GM12864 (cell line): ENCODE measurements at places on chromosomes 6 and 20.
A peak's percentile ranks its signal among the peaks of the same experiment; 100 is the strongest.

- no peak for DNase-seq
Measured at GRCh38 chr6:130513770-130514169, 148.0 kb downstream of the TMEM200A start.

GRCh38 chr6:170134031-170134470 lies 156.8 kb downstream of the DLL1 start:
- no peak for DNase-seq

GRCh38 chr6:158040051-158040803 lies 58.6 kb downstream of the SYNJ2 start:
- peak; percentile 44 for DNase-seq

- no peak for DNase-seq
Measured at GRCh38 chr20:8454137-8454712, 322.2 kb downstream of the PLCB1 start.

- no peak for DNase-seq
Measured at GRCh38 chr20:44153636-44154043, 33.3 kb downstream of the JPH2 start.

DNA sequence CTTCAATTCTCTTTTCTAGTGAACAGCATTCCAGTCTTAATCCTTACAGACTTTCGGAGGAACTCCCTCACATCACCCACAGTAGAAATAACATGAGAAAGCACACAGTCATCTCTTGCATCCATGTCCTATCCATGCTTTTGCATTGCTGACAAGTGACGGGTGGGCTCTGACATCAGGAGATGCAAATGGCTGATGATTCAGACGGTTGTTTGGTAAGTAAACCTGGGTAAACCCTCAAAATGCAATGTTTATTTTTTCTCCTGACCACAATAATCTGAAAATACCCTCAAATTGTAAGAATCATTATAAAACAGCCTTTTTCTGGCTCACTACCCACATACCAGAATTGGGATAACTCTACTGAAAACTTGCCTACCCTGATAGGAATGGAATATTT lies 792.0 kb downstream of the MAFB start:
- no peak for DNase-seq

- no peak for DNase-seq
Measured at GRCh38 chr20:45588800-45589199, 9.7 kb upstream of the WFDC8 start.

GRCh38 chr20:45415822-45416637 lies at the start of gene PIGT:
PIGT (plus strand) TSS chr20:45416141; CDS start chr20:45416157, 16 bp downstream.
- peak; percentile 69 for DNase-seq

- DNase-seq, result no peak
Measured at GRCh38 chr20:4904127-4904860, 97.0 kb downstream of the SLC23A2 start.

- no peak for DNase-seq
Measured at GRCh38 chr20:36175016-36175415, 20.5 kb downstream of the EPB41L1 start.

DNA sequence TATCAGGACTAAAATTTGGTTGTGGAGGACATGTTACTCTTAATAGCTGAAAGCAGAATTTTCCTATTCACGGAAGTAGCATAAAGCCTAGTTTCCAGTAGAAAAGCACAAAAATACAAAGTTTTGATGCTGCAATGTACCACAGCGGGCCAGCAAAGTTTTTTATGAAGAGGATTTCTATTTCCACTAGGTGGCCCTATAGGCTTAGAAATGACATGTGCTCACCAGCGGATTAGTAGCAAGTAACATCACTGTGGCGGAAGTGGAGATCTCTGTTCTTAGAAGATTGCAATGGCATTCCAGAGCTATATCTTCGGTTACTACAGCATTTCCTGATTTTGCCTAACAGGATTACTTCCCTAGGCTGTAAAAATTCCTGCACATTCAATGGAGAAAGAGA lies 1219.0 kb upstream of the EYS start:
- DNase-seq, result no peak

- DNase-seq, result no peak
Measured at GRCh38 chr6:118444796-118445195, 103.3 kb upstream of the PLN start.

DNA sequence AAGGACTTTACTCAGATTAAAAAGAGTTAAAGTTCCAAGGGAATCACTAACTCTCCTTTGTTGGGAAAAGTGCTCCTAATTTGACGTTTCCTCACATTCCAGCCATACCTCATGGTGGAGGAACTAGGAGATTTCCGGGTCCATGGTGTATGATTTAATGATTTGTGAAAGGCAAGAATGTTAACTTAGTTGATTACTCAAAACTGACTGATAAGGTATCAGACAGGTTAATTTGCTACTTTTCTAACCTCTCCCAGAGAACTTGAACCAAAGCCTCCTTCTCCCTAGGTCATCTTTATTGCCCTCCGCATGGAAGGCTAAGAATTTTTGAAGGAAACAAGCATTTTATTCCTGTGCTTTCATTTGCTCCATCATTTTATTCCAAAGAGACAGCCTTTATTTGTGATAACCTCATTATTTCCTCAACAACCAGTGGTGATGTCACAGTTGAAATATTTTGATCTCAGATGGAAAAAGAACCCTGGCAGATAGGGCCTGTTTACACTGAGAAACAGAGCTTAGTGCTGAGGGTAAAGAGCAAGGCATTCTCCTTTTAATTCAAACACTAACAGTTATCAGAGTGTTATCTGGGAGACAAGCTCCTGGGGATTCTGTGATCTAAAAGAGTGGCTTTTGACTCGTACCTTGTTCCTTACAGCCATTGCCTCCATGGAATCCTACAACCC lies 57.4 kb upstream of the BMP2 start:
- DNase-seq, result no peak

DNA sequence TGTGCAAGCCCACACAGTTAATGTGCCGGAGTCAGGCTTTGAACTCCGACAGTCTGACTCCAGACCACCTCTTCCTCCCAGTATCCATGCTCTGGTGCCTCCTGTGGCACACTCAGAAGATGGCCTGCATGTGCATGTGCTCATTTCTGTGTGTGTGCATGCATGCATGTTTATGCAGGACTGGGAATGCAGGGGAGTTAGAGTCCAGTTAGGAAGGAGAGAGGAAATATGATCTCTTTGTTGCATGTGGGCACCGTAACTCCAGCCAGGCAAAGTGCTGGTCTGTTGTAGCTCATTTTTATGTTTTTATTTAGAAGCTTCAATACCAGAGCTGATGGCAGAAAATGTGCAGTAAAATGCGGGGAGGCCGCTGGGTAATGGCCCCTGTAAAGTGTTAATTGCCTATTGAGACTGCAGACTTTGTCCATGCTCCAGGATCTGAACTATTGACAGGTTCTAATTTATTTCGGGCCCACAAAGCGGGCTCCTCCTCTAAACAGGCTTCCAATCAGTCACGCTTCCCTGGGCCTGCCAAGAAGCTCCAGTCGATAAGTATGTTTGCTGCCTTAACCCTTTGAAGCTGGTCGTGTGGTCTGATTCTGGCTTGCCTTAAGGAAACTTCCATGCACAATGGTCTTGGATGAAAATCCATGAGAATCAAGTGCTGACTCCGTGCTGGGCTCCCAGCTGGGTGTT lies 248.3 kb downstream of the DHX35 start:
- no peak for DNase-seq

DNA sequence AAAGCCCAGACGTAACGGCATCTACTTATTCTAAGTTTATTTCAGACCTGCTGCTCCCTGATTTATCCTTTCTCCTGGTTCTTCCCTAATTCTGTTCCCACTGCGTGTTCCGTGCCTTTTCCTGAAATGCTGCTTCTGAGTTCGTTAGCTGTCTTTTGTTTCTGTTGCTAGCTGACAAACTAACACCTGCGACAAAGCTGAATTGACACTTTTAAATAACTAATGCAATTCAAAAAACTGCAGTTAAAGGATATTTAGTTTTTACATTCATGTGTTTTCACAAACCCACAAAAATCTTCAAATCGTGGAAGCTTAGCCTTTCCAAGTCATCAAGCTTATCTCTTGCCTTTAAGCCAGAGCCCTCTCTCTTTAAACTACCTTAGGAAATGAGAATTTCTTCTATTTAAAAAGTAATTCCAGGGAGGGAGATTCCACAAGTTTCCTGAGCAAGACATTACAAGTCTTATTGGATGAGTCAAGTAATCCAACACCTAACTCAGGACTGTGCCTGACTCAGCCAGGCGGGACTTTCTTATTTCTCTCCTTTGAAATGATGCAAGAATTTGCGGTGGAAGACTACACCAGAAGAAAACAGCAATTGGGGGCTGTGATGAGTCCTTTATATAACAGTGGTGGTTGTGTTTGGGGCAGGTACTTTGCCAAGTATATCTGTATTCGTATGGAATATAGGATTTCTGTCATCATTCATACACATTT lies 6.3 kb downstream of the ADTRP start:
- no peak for DNase-seq

DNA sequence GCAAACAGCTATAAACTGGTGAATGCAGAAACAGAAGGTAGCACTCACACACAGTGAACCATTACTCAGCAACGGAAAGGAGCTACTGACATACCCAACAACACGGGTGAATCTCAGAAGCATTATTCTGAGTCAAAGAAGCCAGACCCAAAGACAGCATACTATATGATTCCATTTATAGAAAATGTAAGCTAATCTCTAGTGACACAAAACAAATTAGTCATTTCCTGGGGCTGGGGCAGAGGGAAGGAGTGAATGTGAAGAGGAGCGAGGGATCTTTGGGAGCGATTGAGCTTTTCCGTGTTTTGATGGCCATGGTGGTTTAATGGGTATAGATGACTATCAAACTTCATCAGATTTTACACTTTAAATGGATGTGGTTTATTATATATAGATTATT lies 614.6 kb downstream of the DHX35 start:
- no peak for DNase-seq

GRCh38 chr20:49936153-49937026 lies at the start of gene RNF114:
RNF114 (plus strand) TSS chr20:49936397; CDS start chr20:49936413, 16 bp downstream.
- peak; percentile 70 for DNase-seq

GRCh38 chr6:107714104-107714503 lies 110.0 kb downstream of the SCML4 start:
- DNase-seq, result no peak

GRCh38 chr20:39623584-39624234 lies 661.6 kb downstream of the DHX35 start:
- DNase-seq, result no peak

GRCh38 chr20:46200582-46201570 lies 82.8 kb downstream of the CD40 start:
- no peak for DNase-seq

GRCh38 chr20:31758991-31759390 lies 19.9 kb downstream of the TPX2 start:
- DNase-seq, result no peak

GRCh38 chr6:83852528-83853177 lies 507 bp upstream of the RIPPLY2 start:
- no peak for DNase-seq

- no peak for DNase-seq
Measured at GRCh38 chr6:105897131-105897530, 189.0 kb upstream of the PRDM1 start.

GRCh38 chr6:14734416-14735340 lies 511.2 kb upstream of the JARID2 start:
- DNase-seq, result peak; percentile 65

DNA sequence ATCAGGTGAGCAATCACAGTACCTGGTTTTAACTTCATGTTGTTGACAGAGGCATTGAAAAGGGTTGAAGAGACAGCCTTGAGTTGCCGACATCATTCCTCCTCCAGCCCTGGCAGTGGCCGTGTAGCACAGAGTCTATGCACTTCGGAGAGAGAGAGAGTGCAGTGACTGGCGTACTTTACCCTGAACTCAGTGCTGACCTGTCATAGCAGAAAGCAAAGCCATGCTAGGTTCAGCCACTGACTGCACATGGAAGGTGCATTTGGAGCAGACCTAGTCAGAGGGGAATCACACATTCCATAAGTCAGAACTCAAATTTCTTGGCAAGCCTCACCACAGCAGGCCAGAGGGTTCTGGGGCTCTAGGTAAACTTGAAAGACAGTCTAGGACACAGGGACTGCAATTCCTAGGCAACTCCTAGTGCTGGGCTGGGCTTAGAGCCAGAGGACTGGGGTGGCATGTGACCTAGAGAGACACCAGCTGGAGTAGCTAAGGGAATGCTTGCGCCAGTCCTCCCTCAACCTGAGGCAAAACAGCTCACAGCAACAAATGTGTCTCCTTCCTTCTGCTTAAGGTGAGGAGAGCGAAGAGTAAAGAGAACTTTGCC lies 69.1 kb downstream of the ELOVL4 start:
- DNase-seq, result no peak

DNA sequence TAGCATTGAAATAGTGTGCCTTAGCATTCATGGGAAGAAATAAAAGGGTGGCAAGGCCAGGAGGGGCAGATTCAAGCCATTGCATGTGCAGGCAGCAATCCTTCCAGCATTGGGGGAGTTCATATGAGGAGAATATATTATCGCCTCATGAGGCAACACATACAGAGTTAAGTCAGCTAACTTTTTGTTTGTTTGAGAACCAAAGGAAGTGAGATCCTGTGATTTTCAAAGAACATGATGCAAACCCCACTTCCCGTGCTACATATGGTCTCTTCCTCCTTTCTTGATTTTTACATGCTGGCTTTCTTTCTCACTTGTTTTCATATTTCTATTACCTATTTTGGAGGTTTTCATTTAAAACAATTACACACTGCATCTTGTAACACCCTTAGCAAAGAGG lies 579.7 kb upstream of the ARID1B start:
- no peak for DNase-seq

GRCh38 chr6:141726248-141726647 lies 406.5 kb upstream of the GJE1 start:
- DNase-seq, result no peak

DNA sequence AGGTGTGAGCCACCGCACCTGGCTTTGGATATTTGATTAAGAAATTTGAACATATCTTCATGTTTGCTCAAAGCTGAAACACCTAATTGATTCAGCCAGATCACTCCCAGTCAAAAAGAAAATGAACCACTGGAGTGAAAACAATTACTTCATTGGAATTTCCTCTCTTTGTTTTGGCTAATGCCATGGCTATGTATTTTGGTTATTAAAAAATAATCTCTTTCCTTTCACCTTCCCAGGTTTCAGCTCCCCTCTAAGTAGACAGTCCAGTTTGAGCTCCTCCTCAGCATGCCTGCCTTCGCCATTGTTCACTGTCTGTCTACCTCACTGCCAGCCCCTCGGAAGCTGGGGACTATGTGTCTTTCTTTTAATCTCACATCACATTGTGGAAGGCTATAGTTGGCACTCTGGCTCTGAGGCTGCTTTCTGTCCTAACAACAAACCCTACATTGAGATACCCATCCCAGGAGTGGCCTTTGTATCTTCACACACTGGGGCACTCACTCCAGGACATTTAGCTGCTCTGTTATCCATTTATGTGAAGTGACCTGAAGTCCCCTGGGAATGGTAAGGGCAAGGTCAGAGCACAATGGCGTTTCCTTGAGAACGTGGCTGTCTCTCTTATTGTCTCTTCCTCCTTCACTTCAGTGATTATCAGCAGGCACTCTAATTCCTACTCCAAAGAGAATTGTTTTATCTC lies 764.0 kb upstream of the CITED2 start:
- DNase-seq, result no peak

DNA sequence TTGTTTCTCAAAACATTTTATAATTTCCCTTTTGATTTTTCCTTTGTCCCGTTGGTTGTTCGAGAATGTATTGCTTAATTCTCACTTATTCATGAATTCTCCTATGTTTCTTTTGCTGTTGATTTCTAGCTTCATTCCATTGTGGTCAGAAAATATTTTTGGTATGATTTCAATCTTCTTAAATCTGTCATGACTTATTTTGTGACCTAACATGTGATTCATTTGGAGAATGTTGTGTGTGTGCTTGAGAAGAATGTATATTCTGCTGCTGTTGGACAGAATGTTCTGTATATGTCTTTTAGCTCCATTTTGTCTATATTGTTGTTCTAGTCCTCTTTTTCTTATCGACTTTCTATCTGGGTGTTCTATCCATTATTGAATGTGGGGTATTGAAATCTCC lies 286.2 kb upstream of the RNF217 start:
- no peak for DNase-seq
